HFF-Myc (cell line): ENCODE measurements at places on chromosomes 7 and 10.

- DNase-seq: no peak
These were observed 58.3 kb upstream of the PPP1R3C start for GRCh38 chr10:91690996-91691676.

DNA sequence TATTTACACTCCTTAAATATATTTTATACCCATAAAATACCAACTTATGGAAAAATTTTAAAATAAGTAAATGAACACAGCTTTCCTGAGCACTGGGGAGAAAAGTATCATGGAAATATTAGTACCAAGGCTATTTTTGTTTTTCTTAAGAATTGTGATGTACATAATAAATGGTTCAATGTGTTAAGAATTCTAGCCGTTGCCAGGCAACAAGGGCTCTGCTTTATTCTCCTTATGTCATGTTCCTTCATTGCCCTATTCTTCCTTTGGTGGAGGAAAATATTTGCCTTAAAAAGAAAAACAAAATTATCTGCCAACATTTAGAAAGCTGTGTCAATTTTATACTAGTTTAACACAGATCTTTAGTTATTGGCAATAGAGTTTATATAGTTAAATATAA lies 2.6 kb upstream of the ZPBP start:
- no peak for DNase-seq

- DNase-seq: no peak
These were observed 82.4 kb downstream of the PHYHIPL start for GRCh38 chr10:59258890-59259289.

GRCh38 chr10:74034301-74034700 lies 36.4 kb downstream of the VCL start:
- no peak for DNase-seq
